ENCODE measurements at places on chromosomes 6 and 20. TPM values are rescaled to one million over a fixed set of nuclear protein-coding genes. Genes with fewer than 3 reads are reported as not detected.

GRCh38 chr6:5328800-5329199 is 67.5 kb downstream of the FARS2 start:
- no peak for DNase-seq

The MMP24 gene
- 18.1 TPM for polyA plus RNA-seq

The C20orf144 gene
- 0.12 TPM for polyA plus RNA-seq

DNA sequence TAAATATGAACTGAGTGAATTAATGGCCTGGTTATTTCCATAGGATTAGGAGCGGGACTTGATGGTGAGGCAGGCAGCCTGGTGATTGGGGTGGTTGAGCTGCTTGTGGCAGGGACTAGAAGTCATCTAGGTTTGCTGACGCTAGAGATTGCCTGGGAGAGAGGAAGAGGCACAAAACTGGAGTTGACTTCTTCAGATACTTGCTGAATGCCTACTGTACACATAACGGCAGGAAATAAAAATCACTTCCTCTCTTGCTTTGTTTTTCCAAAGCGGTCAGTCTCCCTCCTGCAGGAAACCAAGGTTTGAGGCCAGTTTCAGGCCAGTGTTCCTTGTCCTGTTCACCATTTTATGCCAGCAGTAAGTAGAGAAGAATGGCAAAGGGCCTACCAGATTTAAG is 36.7 kb upstream of the MYLIP start:
- DNase-seq: no peak

DNA sequence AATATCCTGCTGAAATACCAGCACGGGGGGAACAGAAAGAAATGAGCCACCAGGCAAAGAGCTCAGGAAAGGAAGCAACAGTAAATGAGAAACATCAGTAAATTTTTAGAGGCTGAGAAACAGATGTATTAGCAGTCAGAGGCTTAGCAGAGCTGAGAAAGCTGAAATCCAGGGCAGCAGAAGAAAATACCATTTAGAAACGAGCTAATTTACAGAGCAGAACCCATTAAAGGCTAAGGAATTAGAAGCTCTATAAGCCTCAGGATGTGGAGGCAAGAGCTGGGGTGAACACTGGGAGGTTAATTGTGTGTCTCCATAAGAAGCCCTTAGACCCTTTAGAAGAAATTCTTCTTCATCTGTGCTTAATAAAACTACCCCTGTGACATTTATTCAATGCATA is 178.6 kb upstream of the RGS17 start:
- DNase-seq: no peak

DNA sequence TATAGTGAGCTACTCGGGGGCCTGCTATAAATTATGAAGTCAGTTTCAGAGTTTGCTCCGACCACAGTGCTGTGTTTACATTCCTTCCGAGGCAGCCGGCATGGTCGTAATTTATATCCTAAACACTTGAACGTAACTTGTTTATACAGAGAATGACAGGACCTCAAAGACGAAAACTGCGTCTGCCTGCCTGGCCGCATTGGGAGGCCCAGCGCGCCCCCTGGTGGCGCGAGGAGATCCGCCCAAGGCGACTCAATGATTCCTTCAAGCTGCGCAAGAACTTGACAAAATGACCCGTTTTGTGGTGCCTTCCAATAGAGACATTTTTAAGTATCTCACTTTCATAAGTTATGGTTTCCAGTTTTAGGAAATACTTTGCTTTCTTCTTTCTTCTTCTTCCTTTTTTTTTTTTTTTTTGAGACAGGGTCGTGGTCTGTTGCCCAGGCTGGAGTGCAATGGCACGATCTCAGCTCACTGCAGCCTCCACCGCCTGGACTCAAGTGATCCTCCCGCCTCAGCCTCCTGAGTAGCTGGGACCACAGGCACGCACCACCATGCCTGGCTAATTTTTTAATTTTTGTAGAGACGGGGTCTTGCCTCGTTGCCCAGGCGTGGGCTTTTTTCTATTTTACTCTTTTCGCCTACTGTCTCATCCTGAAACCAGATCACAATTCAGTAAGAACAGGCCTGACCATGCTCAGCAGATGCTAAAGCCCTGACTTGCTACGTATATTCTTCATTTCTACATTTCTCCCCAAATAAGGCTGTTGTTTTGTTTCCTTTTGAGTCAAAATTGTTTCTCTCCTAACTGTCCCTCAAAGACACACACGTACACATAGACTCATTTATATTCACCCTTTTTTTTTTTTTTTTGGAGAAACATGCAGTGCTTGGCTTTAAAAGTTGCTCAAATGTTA is 7.8 kb downstream of the FOXF2 start:
- peak; percentile 81 for DNase-seq
